ENCODE measurements at places on chromosomes 11 and 22.
A peak's percentile ranks its signal among the peaks of the same experiment; 100 is the strongest.

DNA sequence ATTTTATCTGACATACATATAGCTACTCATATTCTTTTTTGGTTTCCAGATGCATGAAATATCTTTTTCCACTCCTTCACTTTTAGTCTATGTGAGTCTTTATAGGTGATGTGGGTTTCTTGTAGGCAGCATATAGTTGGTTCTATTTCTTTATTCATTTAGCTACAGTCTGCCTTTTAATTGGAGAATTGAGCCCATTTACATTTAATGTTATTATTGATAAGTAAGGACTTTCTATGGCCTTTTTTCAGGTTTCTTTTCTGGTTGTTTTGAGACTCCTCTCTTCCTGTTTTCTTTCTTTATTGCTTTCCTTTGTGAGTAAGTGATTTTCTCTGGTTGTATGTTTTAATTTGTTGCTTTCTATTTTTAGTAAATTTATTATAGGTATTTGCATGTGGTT lies 27.2 kb downstream of the CNTF start:
- DNase-seq: no peak

DNA sequence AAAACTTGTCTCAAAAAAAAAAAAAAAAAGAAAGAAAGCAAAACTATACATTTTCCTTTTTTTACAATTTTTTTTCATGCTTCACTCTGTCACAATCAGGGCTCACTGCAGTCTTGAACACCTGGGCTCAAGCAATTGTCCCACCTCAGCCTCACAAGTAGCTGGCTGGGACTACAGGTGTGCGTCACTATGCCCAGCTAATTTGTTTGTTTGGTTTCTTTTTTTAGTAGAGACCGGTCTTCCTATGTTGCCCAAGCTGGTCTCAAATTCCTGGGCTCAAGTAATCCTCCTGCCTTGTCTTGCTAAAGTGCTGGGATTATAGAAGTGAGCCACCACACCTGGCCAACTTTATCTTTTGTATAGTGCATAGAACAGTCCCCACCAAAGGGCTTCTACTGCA lies 15.0 kb upstream of the CXCR5 start:
- no peak for DNase-seq

DNA sequence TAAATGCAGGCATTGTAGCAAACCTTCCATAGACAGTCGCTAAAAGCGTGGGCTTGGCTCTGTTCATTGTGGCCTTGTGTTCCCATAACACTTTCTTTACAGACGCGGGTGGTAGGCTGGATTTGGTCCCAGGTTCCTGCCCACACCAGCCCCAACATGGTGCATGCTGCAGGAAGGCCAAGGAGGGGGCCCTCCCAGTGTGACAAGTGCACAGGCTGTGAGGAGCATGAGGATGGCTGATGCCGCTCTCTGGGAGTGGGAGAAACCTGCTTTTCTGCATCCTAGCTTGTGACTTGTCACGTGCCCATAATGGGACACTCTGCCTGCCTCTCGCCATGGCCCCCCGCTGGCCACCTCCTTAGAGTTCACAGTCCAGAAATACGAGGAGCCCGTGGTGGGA lies 161.8 kb upstream of the B3GAT1 start:
- no peak for DNase-seq

DNA sequence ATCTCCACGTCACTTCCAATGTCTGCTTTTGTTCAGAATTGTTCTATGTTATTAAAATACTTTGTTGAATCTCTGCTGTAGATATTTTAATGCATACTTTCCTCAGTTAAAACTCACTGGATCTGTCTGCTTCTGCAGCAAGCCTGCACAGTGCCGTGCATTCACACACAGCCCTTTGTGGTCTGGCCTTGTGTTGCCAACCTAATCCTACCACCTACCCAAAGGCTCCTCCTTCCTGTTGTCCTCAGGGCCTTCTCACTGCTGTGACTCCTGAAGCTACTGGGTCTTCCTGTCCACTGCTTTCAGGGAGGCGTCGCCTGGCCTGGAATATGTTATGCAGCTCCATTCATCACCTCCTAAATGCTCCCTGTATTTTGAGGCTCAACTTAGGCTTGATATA lies 67.0 kb downstream of the PPP6R3 start:
- peak; percentile 9 for DNase-seq

GRCh38 chr11:85276332-85276731 lies 350.8 kb downstream of the DLG2 start:
- DNase-seq: no peak

DNA sequence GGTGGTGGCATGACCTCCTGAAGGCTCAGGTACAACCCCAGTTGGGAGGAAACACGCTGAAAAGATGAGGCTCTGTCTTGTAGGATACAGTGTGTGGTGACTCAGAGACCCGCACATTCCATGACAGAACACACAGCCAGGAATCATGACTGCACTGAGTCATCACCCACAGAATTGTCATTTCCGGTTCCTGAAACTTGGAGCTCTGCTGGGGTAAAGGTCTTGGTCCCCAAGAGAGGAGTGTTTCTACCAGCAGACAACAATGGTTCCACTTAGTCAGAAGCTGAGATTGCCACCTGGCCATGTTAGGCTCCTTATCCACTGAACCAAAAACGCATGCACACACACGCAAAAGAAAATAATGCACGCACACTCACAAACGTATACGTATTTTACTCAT lies 31.5 kb upstream of the CYB5R3 start:
- DNase-seq: no peak

GRCh38 chr11:66333220-66333877 lies 2.9 kb downstream of the RIN1 start:
- no peak for DNase-seq

- no peak for DNase-seq
These were observed 74.7 kb downstream of the CHST1 start for GRCh38 chr11:45590743-45591142.

DNA sequence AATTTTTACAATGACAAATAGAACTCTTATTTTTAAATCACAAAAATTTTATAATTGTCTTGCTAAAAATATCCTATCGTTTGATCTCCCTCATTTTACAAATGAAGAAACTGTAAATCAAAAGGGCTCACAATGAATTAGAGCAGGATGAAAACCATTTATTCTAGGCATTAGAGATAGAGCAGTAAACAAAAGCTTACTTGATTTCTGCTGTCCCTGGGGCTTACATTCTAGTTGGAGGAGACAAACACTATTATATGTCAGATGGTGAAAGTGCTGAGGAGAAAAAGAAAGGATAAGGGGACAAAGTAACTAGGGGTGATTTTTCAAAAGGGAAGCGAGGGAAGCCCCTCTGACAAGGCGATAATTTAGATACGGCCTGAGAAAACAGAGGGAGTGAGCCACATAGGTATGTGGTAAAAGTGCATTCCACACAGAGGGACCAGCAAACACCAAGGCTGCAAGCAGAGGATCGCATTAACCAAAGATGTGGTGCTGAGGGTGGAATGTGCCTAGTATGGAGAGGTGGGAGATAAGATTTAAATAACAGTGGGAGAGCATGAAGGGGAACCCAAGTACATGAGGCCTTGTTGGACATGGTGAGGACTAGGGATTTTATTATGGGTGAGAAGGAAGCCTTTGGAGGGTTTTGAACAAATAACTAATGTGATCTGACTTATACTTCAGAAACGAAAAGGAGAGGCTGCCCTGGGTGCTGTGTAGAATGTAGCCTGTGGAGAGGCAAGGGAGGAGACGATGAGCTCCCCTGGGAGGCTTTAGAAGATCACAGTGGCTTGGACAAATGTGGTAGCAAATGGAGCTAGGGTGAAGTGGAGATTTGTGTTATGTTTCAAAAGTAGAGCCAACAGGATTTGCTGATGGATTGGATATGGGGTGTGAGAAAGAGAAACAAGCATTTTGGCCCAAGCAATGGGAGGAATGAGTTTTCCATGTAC lies 62.1 kb downstream of the PDHX start:
- no peak for DNase-seq

- DNase-seq: no peak
These were observed 116.6 kb downstream of the LARGE1 start for GRCh38 chr22:33803371-33804282.

DNA sequence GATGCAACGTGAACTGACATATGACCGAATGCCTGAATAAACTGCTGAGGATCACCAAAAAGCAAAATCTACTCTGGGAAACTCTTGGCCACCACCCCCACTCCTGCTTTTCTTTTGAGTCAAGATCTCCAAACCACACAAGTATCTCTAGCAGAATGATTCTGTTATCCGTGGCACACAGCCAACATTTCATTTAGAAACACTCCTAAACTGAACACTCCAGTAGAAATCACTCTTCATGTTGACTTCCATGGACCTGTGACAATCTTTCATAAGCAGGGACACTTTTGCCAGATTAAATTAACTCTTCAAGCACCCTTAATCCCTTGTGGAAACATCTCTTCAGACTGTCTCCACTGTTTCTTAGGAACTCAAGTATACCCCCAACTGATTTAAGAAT lies 44.4 kb downstream of the VSIG10L2 start:
- DNase-seq: no peak

- DNase-seq: no peak
These were observed 14.1 kb downstream of the HRAS start for GRCh38 chr11:521177-521688.

DNA sequence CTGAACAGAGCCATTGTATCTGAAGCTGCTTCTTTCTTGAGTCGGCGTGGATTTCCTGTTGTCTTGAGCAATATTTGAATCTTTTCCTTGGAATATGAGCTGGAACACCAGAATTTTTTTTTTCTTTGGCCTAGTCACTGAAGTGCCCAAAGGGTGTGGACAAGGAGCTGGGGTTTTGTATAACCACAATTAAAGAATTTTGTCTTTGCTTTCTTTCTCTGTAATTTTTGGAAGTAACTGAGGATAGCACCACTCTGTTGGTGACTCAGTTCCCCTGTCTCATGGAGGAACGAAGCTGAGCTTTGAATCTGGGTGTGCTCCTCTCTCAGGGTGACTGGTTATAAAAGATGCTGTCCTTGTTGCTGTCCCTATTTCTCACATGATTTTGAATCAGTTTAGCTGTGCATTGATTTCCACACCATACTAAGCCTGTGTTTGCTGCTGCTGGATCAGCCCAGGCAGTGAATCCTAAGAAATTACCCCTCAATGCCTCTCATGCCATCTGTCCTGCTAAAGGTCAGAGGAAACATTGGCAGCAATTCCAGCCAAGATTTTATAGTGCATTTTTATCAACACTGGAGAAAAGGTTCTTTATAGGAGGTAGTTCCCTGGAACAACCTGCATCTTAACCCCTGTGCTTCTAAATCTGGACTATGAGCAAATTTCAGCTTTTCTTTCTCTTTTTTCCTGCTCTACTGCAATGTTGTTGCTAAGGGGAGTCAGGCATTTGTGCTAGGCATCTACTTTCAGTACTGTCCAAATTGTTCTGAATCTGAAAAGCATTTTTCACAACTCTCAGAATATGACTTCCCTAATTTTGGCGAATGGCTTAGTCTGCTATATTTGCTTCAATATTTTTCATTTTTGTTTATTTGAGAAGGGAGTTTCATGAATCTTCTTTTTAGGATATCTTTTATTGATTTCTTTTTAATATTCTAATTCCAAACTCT lies 540.8 kb downstream of the SOX6 start:
- DNase-seq: no peak

DNA sequence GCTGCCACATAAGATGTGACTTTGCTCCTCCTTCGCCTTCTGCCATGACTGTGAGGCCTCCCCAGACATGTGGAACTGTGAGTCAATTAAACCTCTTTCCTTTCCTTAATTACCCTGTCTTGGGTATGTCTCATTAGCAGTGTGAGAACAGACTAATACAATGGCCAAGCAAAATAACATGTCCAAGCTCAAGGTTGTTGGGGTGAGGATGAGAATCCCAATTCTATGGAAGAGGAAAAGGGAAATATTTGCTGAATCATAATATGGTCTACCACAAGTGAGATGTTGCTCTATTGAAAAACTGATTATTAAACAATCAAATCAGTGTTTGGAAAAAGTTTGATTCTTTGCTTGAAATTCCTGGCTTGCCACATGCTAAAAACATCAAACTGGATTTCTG lies 48.7 kb upstream of the LRRC4C start:
- no peak for DNase-seq

DNA sequence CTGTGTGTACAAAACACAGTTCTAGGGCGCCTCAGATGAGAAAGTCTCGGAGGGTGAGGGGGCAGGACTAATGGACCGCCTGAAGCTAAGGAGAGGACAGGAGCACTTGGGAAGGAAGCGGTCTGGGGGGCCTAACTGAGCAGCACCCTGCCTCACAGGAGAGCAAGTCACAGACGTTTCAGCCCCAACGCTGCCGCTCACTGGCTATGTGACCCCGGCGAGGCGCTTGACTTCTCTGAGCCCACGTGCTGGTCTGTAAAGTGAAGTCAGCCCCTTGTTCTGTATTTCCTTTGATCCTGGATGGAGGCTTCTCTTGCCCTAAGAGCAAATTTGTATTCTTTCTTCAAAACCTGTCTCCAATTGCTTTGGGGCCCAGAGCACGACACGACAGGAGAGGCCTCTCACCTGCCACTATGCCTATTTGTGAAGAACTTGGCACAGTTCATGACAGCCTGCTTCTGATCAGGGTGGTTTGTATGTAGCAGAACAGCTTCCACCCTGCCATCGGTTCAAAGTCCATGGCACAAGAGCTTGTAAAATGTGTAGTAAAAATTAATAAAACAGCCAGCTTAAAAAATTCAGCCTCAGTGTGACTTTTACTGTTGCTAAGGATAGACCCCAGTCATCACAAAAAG lies 59.1 kb downstream of the WNT11 start:
- no peak for DNase-seq

DNA sequence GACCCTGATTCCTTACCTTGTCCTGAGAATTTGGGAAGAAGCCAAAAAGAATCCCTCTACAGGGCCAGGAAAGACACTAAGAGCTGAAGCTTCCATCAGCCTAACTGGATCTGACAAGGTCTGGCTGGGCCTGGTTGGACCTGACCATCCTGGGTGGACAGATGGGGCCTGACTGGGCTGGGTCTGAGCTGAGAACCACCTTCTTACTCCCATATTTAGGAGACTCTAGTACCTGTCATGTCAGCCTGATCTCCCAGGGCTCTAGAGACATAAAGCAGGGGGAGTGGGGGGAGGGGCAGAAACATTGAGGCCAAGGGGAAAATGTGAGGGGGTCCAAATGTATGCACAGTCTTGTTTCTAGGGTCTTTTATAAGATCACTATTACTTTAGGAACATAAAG lies 129.9 kb downstream of the BUD13 start:
- no peak for DNase-seq

DNA sequence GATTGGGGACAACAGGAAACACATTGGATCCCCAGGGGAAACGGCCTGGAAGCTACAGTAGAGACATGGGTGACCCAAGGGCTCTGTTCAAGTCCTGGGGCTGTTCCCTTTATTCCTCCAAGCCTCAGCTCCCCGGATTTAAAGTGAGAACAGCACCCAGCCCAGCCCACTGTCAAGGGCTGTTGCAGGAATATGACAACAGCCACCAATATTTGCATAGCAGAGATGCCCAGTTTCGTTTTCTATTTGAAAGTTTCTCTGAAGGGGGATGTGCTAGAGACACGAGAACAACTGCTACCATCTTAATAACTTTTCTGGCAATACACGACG lies 81.1 kb upstream of the WNT7B start:
- DNase-seq: peak; percentile 27
